ENCODE measurements at places on chromosomes 2 and 18.

DNA sequence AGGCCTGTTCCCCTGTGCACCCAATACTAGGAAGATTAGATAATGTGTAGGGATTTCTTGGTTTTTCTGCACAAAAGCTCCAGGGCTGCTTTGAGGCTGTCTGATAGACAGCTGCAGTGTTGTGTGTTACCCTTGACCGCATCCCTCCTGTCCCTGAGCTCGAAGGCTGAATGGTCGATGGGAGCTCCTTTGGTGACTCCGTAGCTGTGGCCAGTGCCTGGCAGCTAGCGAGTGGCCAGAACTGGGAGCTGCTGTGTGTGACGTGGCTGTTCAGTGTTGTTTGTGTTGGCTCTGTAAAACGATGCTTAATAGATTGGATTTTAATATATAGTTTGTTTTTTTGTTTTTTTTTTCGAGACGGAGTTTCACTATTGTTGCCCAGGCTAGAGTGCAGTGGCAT is 170.0 kb downstream of the AGAP1 start:
- DNase-seq, result no peak

DNA sequence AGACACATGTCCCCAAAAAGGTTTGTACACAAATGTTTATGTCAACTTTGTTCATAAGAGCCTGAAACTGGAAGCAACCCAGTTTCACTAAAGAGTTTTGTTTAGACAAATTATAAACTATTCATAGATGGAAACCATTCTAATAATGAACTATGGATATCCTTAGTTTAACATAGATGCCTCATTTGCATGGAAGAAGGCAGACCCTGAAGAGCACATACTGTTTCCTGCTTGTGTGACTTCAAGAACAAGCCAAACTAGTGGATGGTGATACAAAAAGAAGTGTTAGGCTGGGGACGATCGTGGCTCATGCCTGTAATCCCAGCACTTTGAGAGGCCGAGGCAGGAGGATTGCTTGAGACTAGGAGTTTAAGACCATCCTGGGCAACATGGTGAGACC is 48.1 kb downstream of the ACOXL start:
- DNase-seq, result no peak

DNA sequence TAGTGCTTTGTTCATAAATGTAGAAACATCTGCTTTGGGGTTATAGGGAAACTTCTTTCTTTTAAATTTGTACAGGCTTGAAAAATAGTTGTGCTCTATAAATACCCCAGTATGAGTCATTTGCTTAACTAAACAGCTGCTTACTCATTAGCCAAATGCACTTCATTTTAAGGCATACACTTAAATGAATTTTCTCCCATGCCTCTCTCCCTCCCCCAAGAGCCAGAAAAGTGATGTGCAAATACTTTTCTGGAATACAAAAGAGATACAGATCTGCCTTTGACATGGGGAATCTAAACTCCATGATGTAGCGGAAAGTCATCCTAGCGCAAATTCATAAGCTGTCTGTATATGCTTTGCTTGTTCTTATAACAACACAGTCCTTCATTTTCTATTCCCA is 469.4 kb downstream of the DLGAP1 start:
- DNase-seq, result no peak

GRCh38 chr2:111251711-111252110 is 131.0 kb downstream of the BCL2L11 start:
- DNase-seq, result no peak

GRCh38 chr2:154375579-154375931 is 322.9 kb upstream of the KCNJ3 start:
- DNase-seq, result no peak

DNA sequence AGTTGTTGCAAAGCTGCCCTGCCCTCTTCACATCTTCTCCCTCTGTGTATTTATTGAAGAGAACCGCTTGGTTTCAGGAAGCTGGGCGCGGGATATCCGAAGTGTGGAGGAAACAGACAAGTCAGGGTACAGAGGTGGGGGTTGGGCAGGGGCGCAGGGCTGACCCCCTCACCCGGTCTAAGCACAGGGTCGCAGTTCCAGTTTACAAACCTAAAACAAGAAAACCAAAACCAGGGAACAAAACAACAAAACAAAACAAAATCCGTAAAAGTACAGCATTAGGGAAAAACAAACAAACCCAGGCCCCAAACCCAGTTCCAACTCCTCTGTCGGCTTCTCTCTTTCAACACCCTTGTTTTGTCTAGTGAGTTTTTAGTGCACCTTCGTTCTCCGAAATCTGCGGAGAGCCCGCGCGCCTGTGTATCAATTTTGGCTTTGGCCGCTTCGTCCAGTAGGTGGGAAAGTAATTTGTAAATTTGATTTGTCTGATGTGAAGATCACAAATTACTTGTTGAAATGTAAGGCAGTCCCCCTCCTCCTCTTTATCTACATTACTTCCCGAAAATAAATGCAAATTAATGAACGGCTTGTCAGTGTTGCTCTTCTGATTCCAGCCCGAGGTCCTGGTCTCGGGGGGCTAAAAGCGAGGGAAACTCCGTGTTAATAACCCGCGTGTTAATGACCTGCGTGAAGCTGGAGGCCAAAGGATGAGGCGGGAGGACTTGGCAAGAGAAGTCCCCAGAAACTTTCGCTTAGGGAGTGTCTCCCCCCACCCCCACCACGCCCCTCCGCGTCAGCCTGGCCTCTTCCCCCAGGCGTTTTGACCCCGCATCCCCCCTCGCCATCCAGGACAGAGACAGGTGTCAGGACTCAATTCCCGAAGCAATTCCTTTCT is 6.9 kb downstream of the OTX1 start:
- DNase-seq, result no peak

GRCh38 chr2:99611786-99612185 is 122.0 kb upstream of the REV1 start:
- no peak for DNase-seq

DNA sequence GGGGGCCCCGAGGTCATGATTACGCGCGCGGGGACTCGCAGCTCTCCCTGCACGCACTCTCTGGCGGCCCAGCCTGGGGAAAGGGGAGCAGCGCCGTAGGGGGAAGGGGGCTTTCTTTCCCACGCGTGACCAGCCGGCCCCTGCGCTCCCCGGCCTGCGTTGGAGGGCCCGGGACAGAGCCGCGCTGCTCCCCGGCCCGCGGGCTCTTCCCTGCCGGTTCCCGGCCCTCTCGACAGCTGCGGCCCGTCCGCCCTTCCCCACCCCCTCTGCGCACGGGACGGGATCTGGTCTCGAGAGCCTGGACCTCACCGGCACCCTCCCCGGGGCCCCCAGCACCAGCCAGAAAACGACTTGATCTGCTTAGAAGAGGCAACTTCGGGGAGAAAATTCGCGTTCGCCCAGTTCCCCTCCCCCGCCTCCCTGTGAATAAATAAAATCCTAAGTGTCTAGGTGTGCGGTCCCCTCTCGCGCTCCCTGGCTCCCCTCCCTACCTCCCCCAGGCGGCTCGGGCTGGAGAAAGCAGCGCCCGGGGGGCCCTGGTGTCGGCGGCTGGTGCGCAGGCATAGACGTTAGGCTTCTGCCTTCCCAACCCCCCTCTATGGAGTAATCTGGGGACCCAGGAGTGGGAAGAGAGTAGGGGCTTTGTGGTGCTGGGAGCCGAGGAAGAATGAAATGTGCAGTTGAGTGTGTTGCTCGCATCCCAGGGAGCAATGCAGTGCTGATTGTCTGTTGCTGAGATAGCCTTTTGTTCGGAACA is 803 bp upstream of the FIGN start:
- DNase-seq, result no peak

DNA sequence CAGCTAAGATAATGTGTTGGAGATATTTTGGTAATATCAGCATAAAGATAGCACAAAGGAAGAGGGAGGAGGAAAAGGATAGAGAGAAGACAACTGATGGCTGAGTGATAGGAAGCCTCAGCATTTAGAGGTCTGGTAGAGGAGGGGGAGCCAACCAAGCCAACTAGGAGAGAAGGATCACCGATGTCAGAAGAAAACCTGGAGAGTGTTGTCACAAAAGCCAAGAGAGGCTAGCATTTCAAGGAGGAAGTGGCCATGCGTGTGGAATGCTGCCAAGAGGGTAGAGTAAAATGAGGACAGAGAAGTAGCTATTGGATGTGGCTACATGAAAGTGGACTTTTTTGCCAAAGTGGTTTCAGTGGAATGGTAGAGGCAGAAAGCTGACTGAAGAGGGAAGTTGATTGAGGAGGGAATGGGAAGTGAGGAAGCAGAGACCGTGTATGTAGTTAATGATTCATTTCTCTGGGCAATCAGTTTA is 34.3 kb downstream of the LCLAT1 start:
- DNase-seq, result no peak

DNA sequence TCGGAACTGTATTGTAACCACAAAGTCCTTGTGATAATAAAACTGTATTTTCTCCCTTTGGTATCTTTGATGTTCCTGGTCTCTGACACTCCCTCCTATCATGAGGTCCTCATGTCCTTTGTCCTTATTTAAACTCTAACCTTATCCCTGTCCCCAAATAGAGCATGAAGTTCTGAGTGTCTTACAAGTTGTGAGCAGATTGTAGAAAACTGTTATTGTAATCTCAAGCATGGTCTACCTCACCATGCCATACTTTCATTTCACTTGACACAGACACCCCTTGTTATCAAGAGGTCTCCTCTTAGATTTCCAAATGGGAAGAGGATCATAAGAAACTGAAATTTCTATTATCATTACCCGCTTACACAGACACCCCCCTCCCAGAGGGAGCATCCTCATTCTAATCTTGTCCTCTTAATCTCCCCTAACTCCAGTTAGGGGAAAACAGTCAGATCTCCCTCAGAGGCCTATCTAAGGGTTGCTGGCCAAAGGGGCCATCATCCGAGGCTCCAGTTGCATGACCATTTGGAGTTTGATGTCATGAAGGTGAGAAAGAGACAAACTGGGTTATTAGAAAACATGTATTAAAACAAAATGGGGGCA is 29.0 kb downstream of the MYO3B start:
- no peak for DNase-seq

DNA sequence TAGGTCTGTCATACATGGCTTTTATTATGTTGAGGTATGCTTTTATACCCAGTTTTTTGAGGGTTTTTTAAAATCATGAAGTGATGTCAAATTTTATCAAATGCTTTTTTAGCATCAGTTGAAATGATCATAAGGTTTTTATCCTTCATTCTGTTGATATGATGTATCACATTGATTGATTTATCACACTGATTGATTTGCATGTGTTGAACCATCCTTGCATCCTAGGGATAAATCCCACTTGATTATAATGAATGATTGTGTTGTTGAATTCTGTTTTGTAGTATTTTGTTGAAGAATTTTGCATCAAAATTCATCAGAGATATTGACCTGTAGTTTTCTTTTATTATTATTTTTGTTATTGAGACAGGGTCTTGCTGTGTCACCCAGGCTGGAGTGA is 68.2 kb downstream of the LIMS1 start:
- DNase-seq, result no peak

DNA sequence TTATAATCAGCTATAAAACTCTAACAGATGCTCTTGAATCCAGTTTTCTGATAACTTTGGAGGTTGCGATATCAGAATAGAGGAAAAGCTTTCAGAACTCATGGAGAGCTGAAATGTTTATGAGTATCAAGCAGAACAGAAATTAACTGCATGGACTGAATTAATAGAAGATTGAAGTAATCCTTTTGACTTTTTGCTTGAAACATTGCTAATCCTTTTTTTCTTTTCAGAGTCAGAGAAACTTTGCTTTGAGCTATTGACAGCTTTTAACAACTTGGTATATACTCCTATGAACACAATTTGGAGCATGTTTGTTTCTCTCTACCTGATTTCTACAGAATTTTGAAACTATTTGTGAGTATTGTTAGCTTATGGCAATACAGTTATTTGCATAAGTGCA is 1254.8 kb downstream of the LRP1B start:
- no peak for DNase-seq

- DNase-seq, result no peak
Measured at GRCh38 chr18:70333316-70333715, 44.5 kb downstream of the SOCS6 start.

DNA sequence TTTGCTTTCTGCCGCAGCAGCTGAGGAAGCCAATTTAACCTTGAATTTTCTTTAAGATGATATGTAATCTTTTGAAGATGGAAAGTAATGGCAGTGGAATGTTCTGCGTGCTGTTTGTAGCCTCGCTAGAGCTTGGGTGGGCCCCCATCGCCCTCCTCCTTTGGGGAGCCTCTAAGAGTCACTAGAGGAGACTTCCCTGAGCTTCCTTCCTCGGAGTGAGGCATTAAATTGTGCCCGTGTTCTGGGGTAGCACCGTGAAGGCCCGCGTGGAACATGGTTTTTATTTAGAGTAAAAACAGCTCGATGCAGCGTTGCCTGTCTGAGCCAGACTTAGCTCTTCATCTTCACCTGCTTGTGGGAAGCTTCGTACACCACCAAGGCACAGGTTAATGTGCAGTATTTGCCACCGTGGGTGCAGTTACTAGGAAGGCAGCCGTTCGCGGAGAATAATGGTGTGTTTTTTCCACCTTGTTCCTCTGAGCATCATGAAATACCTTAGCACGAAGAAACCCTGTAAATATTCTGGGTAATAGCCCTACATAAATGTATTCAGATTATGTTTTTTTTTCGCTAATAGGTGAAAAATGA is 38.5 kb downstream of the NCK2 start:
- DNase-seq, result no peak

GRCh38 chr2:43803113-43803512 is 29.3 kb downstream of the DYNC2LI1 start:
- no peak for DNase-seq

GRCh38 chr2:144137705-144138428 is 382.1 kb downstream of the ZEB2 start:
- no peak for DNase-seq

DNA sequence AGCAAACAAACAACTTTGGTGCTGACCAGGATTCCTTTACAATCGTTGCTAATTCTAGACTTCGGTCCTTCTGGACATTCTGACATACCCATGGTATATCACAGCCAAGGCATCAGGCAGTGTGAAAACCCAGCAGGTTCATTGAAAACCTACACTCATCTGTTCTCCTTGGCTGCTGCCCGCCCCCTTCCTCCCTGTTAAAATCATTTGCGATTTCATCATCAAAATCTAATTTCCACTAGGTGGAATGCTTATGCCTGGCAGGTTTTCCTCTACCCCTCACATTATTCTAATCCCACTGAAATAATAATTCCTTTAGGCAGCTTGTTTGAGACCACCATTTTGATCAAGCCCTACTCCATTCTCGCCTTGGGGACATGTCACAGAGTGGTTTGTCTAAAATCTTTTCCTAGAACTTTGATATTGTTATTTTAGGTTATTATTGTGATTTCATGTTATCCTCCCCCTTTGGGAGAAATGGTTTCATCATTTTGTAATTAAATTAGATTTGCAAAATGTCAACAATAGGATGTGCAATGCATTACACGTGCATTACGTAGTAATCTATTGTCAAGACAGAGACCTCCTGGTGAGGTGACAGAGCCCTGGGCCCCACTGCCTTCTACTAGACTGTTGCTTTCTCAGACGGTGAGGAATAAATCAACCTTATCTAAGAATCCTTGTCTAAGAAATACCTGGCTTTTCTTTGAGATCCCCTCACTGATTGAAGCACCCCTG is 31.0 kb upstream of the ASPRV1 start:
- no peak for DNase-seq

Measured in stimulated activated CD8-positive, alpha-beta memory T cell treated with anti-CD3 and anti-CD28 coated beads, Interleukin-15, amount 100 ng/mL, for 24 hours (primary cell).